GM12892 (cell line): ENCODE measurements at places on chromosomes 12 and 14.

GRCh38 chr12:103596981-103597380, 9.9 kb downstream of the STAB2 start:
- DNase-seq: no peak

DNA sequence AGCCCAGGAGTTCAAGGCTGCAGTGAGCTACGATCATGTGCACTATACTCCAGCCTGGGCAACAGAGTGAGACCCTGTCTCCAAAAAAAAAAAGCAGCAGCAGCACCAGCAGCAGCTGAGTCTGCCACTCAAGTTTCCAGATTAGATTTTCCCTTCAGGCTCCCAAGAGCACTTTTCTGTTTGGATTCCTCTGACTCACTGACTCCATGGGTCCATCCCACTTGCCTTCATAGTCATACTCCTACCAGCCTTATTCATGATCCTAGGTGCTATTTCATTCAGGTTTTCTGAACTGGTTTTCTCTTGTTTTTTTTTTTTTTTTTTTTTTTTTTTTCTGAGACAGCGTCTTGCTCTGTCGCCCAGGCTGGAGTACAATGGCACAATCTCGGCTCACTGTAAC, 6.8 kb upstream of the TWF1 start:
- no peak for DNase-seq

DNA sequence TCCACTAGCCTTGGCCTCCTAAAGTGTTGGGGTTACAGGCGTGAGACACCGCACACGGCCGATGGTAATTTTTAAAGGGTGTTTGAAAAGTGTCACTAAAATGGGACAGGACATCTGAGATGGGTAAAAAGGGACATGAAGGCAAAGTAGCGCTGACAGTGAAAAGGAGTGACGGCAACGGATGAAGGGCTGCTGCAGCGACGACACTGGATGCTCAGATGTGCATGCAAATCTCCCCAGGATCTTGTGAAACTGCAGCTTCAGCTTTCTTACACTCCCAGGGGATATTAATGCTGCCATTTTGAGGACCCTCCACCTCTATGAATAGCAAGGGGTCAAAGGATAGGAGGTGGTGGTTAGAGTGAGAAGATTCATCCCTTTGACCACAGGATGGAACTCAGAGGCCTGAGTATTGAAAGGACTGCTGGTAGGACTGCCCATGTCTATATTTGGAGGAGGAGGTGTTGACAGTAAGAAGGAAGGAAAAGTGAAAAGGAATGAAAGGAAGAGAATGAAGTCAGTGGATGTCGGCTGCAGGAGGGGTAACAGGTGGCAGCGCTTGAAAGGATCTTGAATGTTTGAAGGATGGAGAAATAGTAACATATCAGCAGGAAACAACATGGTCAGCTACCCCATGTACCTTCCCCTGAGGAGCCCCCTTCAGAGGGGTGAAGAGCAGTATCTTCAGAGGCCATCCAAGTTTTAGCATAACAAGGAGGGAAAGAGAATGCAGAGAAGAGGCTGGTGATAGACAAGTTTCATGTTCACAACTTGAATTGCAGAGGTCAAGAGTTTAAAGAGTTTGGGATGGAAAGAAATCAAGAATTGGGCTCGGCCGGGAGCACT, 37.1 kb downstream of the CLIP1 start:
- no peak for DNase-seq

DNA sequence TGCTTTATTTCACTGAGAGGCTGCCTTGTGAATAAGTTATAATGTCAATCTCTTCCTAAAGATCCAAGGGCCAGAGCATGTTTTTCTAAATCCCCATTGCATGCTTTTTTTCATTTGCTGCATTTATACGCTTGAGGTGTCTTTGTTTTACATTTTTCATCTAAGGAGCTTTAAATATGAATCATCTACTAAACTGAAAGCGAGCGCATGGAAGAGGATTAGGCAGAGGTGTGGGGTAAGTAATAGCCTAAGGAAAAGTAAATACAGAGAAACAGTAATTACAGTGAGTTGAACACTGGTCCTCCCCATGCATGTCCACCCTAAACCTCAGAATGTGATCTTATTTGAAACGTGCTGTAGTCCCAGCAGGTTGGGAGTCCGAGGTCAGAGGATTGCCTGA, 76.4 kb upstream of the METAP2 start:
- DNase-seq: no peak

DNA sequence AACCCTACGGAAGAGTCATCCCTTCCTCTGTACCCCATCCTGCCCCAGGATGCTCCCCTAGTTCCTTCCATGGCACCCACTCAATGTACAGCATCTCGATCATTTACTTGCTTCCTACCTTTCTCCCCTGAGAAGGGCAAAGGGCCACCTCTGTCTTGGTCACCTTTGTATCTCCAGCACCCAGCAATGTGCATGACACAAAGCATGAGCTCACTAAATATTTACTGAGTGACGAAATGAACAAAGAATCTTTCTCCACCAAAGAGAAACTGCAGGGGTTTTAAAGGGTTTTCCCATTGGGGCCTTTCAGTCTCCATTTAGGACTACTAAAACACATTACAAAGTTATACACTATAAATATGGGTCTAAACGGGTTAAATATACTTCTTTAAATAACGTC, 30.6 kb downstream of the ATG14 start:
- no peak for DNase-seq

GRCh38 chr12:103677905-103678304, 90.8 kb downstream of the STAB2 start:
- no peak for DNase-seq

- DNase-seq: no peak
Observed at GRCh38 chr12:79673354-79673753, 17.4 kb downstream of the PAWR start.

DNA sequence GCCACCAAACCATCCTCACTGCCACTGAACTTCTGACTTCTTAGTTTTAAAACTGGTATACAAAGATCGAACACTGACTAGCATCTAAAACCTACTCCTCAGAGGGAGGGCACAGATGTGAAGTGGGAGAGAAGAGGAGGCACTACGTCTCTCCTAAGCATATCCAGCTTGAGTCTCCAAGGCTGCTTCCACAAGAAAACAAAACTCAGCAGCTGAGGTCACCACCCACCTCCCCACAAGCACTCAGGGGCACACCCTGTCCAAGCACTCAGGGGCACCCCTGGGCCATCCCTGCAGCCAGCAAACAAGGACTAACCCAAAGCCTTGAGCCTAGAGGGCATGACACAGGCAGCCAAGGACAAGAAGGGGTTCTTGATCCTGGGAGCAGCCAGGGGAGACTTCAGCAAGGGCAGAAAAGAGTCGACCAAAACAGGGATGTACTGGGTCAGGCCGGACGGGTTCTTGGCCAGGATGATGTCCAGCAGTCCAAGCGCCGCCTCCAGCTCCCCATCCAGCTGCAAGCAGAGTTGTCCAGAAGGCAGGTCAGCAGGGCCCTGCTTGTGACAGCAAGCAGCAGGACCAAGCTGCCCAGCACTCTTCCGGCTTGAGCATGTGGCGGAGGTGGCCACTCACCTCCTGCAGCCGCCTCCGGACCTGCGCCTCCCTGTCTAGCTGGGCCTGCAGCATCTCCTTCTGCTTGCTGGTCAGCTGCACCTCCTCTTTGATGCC, 34.8 kb downstream of the GCN1 start:
- no peak for DNase-seq

- DNase-seq: peak; percentile 29
Observed at GRCh38 chr14:59870277-59871165, at the start of gene RTN1. Gene RTN1 (minus strand): TSS chr14:59870776. CDS start chr14:59870630, 146 bp downstream.
